ENCODE measurements at places on chromosomes 6 and 20. TPM values are rescaled to one million over a fixed set of nuclear protein-coding genes. Genes with fewer than 3 reads are reported as not detected.

TULP1 gene
- total RNA-seq = 1.3 TPM

MMP24 gene
- total RNA-seq = 24.2 TPM

ZNF76 gene
- 15.5 TPM for total RNA-seq

CGAS gene
- total RNA-seq = 7.4 TPM

RIPPLY2 gene
- total RNA-seq = 2.9 TPM

ORC3 gene
- total RNA-seq = 56.3 TPM

NR2E1 gene
- not detected for total RNA-seq

LAMA2 gene
- 172 TPM for total RNA-seq

ZNF831 gene
- 0.06 TPM for total RNA-seq

TBX18 gene
- 32.8 TPM for total RNA-seq

HLA-F gene
- 8.9 TPM for total RNA-seq

LGSN gene
- 0.39 TPM for total RNA-seq

CCDC167 gene
- total RNA-seq = 16.6 TPM

TMEM242 gene
- total RNA-seq = 13.5 TPM

SALL4 gene
- total RNA-seq = 2.3 TPM

SYNGAP1 gene
- 21.0 TPM for total RNA-seq

SEL1L2 gene
- total RNA-seq = not detected

OPN5 gene
- not detected for total RNA-seq

RAD21L1 gene
- total RNA-seq = 0.28 TPM

F13A1 gene
- total RNA-seq = 43.1 TPM

CCN6 gene
- total RNA-seq = not detected

OR2H2 gene
- total RNA-seq = not detected

ZKSCAN8 gene
- 36.3 TPM for total RNA-seq

SEMG1 gene
- not detected for total RNA-seq

GHRH gene
- total RNA-seq = not detected

DZANK1 gene
- 3.2 TPM for total RNA-seq

TREML2 gene
- total RNA-seq = 0.40 TPM

SUMO4 gene
- 5.7 TPM for total RNA-seq

RRAGD gene
- total RNA-seq = 58.3 TPM

C6orf136 gene
- 11.8 TPM for total RNA-seq

TSPYL4 gene
- 57.6 TPM for total RNA-seq

MICB gene
- 2.8 TPM for total RNA-seq

PAX1 gene
- 0.06 TPM for total RNA-seq

HLA-DQB2 gene
- 0.44 TPM for total RNA-seq

KCNS1 gene
- 4.0 TPM for total RNA-seq

C6orf62 gene
- 109 TPM for total RNA-seq

SOX12 gene
- total RNA-seq = 4.3 TPM

SLC26A8 gene
- total RNA-seq = 4.4 TPM

PSORS1C2 gene
- total RNA-seq = not detected

TGM6 gene
- not detected for total RNA-seq

SCRT2 gene
- total RNA-seq = 0.66 TPM

THBS2 gene
- total RNA-seq = 94.3 TPM

TTK gene
- 11.4 TPM for total RNA-seq

TMEM74B gene
- total RNA-seq = 8.9 TPM

MEP1A gene
- total RNA-seq = not detected
